ENCODE measurements at places on chromosomes 5 and 9.

DNA sequence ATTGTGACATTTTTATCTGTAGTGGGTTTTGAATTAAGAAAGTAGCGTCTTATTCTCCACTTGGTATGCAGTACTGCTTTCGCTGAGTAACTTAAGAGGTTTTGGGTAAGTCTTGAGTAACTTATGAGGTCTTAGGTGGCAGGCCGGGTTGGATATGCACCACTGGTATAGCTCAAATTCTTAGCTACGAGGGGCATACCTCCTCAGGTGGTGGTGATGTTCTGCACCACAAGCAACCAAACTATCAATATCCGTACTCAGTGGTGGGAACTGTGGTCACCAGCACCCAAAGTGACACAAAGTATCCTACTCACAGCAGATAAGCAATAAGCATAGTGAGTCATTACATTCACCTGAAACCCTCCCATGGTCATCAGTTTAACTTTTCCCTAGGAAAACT is 13.7 kb downstream of the SMC2 start:
- no peak for DNase-seq

DNA sequence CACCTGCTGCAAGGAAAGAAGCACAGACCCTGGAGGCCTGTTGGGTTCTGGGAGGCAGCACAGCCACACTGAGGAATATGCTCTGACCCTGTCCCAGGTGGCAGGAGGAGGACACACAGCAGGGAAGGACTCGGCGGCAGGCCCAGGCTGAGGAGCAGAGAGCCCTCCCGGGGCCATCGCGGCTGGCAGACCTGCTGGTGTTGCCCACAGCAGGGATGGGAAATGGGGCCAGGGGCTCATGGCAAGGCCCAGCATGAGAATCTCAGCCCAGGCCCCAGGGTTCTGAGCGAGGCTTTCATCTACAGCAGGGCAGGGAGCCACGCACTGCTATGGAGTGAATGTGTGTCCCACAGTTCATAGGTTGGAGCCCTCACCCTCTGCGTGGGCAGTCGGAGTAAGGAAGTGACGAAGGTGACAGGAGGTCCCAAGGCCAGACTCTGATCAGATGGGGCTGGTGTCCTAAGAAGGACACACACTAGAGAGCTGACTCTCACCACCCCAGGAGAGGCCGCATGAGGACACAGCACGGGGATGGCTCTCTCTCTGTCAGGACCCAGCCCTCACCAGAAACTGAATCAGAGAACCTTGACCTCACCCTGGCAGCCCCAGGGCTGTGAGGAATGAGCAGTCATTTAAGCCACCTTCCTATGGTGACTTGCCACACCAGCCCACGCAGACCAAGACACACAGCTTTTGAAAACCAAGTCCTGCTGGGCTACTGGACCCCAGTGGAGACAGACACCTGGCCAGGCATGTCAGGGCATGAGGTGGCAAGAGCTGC is 10.3 kb upstream of the GPSM1 start:
- no peak for DNase-seq

DNA sequence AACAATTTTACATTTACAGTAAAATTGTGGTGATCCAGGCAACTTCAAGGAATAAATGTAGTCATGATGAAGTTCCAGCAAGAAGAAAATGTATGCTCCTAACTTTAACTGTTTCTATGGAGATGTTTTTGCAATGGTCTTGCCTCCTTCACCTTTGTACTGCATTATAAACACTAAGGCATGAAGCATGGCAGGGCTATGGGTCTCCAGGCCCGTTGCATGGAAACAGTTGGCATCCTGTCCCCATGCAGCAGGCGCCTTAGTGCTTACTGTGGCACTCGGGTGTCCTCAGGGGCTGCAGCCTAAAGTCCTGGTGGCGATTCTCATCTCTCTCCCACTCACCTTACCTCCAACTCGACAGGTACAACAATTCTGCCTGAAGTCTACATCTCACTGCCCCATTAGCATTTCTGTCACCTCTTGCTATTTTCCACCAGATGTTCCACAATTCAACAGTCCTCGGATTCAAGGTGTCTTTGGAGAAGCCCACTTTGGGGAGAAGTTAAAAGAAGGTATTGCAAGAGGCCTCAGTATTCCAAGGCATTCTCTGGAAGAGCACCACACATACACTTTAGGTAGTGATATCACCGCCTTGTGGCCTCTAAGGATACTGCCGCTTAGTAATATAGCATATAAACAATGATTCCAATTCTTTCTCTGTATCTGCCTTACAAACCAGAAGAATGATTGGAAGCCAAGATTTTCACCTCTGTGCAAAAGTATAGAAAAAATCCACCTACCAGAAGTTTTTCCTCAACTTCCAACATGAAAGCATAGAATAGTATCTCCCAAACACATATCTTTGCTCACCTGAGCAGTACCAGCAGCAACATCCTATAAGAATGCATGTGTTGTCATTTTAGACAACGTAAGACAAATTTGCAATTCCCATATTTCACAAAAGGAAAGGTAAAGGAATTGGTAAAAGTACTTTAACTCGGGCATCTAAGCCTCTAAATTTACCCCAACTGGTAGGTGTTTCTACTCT is 5.1 kb downstream of the LIFR start:
- DNase-seq, result no peak

DNA sequence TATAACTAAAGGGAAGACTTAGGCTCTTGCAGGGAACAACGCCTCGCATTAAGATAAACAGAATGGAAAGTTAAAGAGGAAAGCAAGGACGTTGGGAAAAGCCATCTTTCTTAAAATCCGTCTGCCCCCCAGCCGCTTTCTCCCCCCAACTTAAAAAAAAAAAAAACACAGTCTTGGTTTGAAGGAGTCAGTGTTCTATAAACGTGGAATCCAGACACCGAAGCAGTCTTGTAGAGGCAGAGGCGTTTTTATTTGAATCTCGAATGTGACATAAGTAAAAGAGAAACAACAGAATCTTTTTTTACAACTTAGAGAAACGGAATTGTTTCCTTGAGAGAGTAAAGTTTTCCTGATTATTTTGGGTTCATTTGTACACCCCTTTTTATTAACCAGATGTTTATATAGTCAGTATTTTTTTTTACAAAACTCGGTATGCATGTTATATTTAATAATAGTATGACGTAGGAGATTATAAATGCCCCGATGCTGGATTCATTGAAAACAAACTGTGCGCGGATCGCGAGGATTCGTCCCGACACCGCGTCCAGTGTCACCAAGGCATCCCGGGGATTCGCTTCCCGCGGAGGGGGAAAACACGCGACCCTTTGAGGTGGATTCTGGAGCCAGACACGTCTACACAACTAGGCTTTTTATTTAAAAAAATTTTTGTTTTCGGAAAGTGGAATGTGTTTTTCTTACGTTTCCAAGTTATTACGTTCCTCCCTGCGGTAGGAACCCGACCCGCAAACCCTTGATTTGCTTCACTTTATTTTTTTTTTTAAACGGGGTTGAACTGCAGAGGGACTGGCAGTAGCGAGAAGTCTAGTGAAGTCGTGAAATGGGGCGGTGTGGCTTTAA is 6.7 kb downstream of the PTCH1 start:
- peak; percentile 32 for DNase-seq

GRCh38 chr9:114652776-114653555 is 4.6 kb downstream of the TEX53 start:
- no peak for DNase-seq

- DNase-seq, result no peak
Observed at GRCh38 chr9:2727374-2727773, 10.1 kb downstream of the KCNV2 start.

DNA sequence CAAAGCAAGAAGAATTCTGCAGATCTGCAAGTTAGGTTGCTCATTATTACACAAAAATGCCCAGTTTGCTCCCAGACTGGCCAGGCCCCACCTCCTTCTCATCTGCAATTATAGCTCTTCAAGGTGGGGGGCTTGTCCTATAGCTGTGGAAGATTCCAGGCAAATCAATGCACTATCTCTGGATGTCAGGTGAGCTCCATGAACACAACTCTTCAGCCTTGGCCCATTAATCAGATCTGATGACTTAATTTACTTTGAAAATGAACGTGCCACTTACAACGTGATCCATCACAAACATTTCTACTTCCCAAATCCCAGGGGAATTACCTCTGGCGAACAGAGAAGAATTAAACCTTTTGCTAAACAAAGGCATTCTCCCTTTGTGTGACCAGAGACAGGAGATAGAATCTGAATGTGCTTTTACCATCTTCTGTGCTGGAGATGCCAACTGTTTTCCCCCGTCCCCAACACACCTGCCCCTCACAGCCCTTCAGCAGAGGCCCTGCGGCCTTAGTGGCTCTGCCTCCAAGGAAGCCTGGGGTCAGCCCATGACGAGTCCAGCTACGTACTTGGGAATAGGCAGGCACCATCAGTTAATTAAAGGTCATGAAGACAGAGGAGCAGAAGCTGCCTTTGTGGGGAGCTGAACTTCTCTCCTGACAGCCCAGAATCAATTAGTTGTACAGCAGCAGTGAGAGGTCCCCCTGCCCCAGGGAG is 60.5 kb downstream of the SNX18 start:
- DNase-seq, result no peak

- DNase-seq, result no peak
Observed at GRCh38 chr5:128378196-128378595, 159.8 kb downstream of the FBN2 start.

- no peak for DNase-seq
Observed at GRCh38 chr5:32536246-32536645, 49.1 kb upstream of the SUB1 start.

- no peak for DNase-seq
Observed at GRCh38 chr5:125829349-125829748, 593.9 kb upstream of the GRAMD2B start.

DNA sequence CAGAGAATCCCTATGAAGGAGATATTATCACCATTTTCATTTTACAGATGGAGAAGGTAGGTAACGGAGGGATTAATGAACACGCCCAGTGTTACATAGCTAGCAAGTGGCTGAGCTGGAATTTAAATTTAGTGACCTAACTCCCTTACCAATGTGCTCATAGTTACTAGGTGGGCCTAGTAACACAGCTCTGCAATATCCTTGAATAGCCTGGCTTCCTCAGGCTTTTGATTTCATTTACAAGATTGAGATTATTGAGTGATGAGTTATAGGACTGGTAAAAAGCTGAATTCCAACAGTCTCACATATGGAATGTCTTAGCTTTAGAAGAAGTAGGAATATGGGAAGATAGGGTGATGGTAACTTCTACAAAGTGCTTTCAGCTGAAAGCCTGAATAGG is 336.3 kb upstream of the KIF2A start:
- no peak for DNase-seq

DNA sequence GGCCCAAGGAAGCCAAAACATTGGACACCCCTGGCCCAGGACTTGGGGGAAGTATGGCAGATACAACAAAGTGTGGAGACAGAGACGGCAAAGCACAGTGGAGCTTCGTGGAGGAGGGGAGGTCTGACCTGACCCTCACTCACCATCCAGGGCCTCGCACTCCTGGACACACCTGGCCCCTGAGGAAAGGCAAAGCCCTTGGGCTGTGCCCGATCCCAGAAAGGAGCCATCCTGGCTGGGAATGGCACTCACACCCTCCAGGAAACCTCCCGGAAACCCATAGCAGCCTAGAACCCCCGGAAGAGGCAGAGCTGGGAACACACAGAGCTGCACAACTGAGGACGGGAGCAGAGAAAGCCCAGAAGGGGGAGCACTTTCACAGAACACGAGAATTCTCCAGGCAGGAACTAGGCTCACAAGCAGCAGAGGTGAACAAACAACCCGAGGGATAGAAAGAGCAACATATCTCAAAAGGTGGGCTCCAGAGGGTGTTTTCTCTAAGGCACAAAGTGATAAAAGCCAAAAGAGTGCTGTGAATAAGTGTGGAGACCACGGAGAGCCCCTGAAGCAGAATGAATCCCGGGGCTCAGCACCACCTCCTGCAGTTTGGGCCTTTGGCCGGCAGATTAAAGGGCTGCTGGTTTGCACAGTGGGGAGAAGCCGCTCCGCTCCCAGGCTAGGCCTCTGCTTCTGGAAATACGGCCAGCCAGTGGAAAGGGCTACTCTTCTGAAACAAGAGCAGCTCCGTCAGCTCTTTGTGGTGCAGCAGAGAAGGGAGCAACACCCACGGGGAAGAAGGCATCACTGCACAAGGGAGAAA is 108.2 kb downstream of the UBE2R2 start:
- DNase-seq, result peak; percentile 57

DNA sequence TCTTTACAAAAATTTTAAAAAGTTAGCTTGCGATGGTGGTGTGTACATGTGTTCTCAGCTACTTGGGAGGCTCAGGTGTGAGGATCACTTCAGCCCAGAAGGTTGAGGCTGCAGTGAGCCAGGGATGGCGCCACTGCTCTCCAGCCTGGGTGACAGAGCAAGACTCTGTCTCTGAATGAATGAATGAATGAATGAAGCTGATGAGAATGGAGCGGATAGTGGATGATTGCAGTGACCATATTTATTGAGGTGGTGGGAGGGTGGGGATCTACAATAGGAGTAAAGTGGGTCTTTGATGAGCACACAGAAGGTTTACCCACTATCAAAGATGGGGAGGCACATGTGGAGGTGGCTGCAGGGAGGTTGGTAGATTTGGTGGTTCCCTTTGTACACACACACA is 120.2 kb downstream of the AOPEP start:
- DNase-seq, result no peak

DNA sequence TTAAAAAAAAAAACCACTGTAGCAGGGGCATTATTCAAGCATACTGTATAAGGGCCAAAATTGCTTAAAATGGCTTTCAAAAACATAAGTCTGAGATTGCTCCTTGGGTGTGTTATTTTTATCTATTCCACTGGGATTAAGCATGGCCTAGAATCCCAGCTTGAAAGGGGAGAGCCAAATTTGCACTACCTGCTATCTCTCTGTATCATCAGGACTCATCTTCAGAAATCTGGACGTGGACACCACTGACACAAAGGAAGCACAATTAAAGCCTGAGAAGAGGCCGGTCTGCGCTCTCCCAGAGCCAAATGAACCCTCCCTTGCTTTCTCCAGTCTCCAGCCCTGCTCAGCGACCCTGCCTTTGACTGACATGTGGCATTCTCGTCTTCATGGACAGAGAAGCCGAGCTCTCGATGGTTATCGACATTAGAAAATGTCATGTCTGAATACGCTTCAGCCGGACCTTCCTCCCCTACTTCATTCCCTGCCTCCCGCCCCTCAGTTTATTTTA is 151.3 kb downstream of the EBF1 start:
- DNase-seq, result no peak

DNA sequence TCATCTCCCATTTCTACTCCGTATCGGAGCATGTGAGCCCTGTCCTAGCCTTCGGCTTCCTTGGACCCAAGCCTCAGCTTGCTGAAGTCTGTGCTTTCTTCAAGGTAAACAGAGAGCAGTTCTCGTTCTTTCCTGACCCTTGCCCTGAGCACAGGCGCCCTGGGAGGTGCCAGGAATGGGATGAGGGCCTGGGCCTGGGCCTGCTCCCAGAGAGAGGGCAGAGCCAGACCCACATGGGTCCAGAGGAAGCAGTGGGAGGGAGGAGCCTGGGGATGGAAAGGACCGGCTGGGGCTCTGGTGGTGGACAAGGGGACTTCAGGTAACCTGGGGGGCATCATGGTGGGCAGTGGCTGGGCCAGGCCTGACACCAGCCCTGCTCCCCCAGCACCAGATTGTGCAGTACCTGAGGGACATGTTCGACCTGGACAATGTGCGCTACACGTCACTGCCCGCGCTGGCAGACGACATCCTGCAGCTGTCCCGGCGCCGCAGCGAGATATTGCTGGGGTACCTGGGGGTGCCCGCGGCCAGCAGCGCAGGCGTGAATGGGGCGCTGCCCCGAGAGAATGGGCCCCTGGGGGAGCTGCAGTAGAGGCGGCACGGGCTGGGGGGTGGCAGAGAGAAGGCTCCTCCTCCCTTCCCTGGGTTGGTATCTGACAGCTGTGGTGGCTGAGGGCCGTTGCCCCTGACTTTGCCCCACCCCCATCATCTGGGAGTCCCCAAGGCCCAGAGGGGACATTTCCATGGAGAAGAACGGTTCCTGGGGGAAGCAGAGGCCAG is 10.9 kb upstream of the DOLPP1 start:
- DNase-seq, result no peak

Data from kidney capillary endothelial cell (primary cell).